NCI-H1092 (cell line): ENCODE measurements at places on chromosomes 6 and 20.

- peak; percentile 62 for DNase-seq
Measured at GRCh38 chr20:12467758-12468157, 541.0 kb upstream of the SPTLC3 start.

DNA sequence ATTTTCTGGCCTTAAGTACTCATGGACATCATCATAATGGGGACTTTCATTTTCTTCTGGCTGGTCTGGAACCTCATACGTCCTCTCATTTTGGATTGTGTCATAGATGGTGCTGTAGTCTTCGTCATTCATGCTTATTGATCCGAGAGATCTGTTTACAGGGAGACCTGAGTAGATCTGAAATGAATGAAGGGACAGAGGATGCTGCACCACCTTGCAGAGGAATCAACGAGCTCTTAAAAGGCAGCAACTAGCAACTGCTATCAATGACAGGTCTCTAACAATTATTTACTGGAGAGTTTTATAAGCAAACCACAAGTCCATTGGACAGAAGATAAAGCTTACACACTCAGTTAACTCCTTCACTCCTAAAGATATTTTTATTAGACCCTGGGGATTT lies 49.7 kb upstream of the ENPP4 start:
- DNase-seq, result no peak

GRCh38 chr6:28224131-28225055 lies 682 bp upstream of the ZSCAN9 start:
- DNase-seq, result no peak

- no peak for DNase-seq
Measured at GRCh38 chr20:41181567-41181966, 44.2 kb downstream of the PLCG1 start.

DNA sequence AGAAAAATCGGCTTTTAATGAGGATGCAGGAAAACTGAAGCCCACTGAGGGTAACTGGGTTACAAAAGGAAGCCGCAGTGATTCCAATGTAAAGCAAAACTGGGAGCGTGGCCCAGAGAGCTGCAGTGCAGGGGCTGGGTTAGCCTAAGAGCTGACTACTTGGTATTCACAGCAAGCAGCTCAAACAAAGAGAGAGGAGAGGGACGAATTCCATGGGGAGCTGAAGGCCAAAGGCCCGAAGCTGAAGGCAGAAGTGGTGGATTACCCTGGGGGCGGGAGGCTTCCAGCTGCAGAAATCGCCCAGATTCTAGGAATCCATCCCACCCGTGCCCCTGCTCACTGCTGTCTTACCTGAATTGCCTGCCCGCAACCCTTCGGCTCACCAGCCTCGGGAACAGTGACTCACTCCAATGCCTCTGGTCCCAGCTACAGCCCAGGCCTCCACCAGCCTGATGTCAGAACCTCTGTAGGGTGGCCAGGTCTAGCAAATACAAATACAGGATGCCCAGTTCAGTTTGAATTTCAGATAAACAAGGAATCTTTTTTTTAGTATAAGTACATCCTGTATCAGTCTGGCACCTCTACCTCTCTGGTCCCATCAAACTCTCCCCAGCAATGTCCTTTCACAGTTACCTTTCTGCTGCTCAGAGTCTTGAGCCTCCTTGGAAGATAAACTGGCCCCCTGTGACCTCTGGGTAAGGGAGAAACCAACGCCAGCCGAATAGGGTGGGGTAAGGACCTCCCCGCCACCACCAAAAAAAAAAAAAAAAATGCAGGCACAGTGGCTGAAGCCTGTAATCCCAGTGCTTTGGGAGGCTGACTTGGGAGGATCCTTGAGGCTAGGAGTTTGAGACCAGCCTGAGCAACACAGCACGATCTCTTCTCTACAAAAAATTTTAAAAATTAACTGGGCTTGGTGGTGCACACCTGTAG lies 14.6 kb upstream of the ZMYND8 start:
- no peak for DNase-seq

DNA sequence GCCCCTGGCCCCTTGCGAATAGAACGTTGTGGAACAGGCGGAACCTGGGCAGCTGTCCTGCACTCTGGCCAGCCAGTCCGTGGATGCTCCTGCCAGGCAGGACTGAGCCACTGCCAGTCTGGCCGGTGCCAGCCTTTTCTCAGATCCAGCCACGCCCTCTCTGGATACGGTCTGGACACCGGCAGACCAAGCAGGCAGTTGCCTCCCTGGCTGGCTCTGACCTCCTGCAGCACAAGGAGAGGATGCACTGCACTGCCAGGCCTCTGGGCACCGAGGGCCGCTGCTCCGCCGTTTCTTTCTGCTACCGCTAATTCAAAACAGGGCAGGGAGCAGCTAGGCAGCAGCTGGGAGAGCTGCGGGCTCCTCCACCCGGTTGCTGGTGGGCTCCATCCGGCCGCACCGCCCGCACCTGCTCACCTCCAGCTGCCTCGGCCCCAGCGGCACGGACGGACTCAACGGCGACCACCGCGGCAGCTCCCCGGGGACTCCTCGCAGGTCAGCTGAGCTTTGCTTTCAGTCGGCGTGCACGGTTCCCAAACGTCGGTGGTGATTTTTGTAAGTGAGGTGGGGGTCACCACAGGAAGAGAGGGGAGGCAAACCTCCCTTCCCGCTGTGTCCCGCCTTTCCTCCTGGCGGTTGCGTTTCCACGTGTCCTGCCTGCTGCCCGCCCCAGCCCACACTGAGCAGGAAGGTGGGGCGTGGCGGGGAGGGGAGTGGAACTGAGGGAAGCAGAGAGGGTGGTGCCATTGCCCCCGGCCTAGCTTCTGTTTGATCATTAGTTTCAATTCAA lies 30.3 kb upstream of the AFDN start:
- DNase-seq, result no peak

DNA sequence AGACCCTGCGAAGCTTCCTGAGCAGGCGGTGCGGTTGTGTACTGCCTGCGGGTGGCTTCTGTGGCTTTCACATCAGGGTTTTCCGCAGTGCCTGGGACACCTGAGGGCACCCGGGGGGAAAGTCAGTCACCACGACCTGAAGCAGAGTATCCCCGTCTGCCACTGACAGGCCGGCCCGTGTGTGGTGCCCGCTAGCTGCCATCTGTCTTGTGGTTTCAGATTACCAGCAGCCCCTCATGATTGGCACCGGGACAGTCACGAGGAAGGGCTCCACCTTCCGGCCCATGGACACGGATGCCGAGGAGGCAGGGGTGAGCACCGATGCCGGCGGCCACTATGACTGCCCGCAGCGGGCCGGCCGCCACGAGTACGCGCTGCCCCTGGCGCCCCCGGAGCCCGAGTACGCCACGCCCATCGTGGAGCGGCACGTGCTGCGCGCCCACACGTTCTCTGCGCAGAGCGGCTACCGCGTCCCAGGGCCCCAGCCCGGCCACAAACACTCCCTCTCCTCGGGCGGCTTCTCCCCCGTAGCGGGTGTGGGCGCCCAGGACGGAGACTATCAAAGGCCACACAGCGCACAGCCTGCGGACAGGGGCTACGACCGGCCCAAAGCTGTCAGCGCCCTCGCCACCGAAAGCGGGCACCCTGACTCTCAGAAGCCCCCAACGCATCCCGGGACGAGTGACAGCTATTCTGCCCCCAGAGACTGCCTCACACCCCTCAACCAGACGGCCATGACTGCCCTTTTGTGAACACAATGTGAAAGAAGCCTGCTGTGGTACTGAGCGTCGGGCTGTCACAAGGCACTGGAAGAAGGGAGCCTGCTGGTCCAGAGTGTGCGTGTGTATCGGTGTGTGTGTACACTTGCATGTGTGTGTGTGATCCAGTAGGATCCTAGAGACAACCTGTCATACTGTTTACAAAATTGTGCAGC lies 54.4 kb downstream of the GOPC start:
- DNase-seq, result peak; percentile 24

DNA sequence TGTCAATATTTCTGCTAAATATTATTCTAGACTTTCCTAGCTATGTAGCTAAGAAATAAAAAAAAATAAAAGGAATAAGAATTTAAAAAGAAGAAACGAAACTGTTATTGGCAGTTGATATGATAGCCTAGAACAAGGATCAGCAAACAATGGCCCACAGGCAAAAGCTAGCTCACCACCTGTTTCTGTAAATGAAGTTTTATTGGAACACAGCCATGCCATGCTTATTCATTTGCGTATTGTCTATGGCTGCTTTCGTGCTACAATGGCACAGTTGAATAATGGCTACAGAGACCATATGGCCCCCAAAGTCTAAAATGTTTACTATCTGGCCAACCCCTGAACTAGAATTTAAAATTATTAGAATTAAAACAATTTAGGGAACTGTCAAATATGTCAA lies 952.6 kb upstream of the MAP3K7 start:
- no peak for DNase-seq

- no peak for DNase-seq
Measured at GRCh38 chr20:8394308-8394945, 262.4 kb downstream of the PLCB1 start.

DNA sequence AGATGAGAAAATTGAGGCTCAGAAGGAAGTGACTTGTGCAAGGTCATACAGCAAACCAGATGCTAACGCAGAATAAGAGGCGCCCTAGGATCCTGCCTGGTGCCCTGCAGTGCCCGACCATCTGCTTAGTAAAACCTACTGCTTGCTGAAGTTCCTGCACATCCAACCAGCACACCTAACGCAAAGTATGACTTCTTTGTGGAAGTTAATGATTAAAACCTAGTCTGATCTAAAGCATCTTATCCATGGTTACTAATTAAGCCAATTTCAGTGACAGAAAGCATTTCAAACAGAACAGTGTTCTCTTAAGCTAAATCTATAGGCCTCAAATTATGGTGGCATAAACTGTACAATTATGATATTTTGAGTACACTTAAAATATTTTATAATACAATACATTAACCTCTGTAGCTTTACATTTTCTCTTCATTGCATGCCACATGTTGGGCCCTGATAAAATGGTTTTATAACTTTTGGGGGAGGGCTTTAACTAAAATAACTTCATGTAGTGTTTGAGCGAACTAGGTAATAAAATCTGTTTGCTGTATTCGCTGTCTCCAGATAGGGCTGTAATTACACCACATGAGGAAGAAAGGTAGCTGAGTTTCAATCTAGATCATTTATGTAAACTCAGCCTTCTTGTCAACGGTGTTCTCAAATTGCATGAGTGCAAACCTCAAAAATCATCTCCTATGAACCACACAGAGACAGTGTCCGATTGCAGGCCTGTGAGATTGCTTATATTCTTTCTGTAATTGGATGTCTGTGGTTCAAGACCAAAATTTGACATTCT lies 37.5 kb upstream of the BEND3 start:
- DNase-seq, result peak; percentile 25

DNA sequence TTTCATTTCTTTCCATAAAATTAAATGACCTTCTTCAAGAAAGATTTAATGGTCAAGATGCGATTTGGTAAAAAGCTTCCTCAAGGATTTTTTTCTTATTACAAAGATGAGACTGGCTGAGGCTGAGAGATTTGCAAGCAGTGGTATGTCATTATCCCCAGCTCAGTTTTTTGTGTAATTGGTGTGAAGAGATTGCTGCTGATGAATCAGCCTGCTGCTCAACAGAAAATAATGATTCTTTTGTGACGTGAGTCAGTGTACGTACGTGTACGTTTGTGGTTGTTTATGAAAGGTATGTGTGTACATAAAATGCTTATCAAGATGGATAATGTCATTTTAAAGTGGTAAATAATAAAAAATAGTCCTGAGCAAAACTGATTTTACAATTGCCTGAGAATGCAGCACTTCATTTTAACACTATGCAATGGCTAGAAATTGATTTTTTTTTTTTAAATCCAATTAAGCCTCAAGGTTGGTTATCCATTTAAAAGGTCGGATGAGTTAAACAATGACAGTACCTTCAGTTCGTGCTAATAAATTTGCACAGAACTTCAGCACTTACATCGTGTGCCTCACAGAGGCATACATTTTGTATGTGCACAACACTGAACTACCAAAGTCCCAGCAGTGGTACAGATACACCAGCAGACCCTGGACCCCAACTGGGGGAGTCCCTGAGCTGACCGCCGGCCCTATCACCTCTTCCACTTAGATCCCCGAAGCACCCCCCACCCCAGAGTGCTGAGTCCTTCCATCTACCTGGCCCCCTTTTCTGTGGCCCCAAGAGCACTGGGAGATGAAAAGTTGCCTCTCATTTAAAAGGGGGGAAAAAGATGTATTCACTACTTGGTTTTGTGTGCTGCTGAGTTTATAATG lies 9.7 kb upstream of the NPEPL1 start:
- DNase-seq, result no peak

DNA sequence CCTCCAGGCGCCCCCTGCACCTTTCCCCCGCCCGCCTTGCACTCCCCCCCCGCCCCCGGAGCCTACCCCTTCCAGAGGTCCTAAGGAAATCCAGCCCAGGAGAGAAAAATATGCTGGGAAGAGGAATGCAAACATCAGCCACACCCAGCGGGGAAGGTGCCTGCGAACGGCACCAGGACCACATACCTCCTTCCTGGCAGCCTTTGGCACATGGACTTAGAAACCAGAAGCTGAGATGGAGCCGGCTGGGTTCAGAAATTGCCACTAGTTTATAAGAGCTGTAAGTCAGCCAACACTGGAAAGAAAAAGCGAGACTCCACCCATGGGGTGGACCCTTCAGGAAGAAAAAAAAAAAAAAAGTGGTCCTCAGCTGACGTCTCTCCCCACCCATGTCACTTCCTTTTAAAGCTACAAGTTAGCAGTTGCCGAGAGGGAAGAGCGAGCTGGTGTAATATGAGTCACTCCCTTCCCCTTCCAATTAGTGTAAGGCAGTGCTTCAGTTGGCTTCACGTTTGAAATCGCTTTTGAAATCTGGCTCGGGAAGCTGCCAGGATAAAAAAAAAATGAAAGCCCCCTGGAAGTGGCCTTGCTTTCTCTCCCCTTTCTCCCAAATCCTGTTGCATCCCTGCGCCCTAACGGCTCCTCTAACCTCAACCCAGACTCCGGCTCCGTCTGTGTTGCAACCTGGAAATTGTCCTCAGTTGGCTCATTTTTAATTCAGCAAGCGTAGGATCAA lies at the start of gene AGPAT4:
AGPAT4 (minus strand) TSS at position 310 of the 736 bp plus-strand sequence. CDS start 41,848 bp downstream, outside the sequence.
- peak; percentile 94 for DNase-seq

- no peak for DNase-seq
Measured at GRCh38 chr6:41428996-41429421, 93.6 kb downstream of the NCR2 start.

DNA sequence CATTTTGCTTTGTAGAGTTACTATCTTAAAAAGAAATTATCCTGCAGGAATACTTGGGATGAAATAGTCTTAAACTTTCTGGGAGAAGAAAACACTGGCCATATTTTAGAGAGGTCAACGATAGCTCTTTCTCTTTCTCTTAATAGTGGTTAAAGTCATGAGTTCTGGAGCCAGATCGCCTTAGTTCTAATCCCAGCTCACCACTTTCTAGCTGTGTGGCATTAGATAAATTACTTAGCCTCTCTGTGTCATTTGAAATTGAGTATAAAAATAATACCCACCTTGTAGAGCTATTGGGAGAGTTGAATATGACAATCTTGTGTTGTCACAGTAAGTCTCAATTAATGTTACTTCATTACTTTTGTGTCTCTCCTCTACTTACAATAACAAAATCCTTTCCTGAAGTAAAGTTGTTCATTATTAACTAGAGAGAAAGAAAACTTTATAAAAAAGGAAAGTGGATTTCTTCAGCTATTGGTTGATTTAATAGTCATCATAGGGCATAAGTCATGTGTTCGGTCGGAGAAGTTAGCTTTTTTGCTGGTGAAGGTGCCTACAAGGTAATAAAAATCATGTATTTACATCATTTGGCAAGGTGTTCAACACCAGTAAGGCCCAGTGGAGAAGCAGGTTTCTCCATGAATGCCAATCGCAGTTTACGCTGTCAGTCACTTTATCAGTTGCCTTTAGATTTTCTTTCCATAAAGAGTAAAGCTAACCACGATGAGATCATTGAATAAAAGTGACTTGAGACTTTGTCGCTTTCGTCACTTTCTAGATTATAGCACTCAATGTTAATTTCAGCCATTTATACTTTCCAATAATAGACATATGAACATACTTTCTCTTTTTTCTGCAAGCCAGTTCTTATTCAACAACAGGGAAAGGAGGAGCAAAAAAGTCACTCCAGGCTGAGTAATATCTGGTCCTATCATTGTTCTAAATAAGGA lies 2.0 kb downstream of the NEDD9 start:
- DNase-seq, result no peak
